ENCODE measurements at places on chromosomes 7 and 10.

GRCh38 chr10:24685958-24686540, 37.6 kb downstream of the ARHGAP21 start:
- DNase-seq = no peak

DNA sequence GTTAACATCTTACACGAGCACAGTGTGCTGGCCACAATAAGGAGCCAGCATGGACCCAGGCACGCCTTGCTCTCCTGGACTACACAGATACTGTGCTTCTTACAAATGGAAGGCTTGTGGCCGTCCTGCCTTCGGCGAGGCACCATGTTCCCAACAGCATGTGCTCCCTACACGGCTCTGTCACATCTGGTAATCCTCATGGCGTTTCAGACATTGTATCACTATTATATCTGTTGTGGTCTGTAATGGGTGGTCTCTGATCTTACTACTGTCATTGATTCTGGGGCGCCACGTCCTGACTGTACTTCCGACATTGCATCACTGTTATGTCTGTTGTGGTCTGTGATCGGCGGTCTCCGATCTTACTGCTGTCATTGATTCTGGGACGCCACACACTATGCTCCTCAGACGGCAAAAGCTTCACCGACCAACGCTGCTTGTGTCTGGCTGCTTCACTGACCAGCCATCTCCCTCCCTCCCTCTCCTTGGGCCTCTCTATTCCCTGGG, 195.4 kb downstream of the MAD1L1 start:
- DNase-seq = peak; percentile 27

DNA sequence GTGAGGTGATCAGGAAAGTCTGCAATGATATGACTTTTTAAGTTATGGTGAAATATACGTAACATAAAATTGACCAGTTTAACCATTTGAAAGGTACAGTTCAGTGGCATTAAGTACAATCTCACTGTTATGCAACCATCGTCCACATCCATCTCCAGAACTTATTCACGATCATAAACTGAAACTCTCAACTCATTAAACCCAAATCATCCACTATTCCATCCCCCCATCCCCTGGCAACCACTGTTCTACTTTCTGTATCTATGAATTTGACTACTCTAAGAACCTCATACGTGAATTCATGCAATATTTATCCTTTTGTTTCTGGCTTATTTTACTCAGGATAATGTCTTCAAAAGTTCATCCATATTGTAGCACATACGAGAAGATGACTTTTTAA, 48.4 kb downstream of the TFAM start:
- no peak for DNase-seq

DNA sequence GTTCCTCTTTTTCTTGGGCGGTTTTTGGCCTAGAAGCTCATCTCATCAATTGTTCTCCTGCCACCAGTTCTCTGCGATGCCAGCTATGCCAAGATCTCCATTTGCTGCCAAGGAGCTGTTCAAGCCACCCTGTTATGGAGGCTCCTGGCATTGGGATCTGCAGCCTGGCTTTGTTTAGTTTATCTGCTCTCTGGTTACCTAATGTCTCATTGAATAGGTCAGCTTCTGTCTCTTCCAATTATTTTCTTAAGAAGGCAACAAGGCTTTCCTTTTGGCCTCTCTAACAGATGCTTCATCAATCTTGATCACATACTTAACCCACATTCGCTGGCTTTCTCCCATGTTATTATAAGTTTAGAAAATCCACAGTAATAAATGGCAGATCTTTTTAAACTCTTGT, 20.6 kb upstream of the SDK1 start:
- no peak for DNase-seq

DNA sequence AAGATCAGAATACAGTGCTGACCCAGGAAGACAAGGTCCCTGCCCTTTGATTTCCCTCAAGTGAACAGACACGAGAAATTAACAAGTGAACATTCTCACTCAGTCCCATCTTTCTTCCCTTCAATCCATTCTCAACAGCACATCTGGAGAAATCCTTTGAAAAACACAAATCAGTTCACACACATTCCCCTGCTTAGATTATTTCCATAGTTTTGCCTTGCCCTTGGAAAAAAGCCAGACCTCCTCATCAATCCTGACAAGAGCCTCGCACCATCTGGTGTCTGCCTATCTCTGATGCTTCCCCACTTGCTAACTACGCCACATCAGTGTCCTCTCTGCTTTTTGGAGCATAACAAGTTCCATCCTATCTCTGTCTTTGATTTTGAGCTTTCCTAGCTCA, 94.4 kb upstream of the KIAA1217 start:
- no peak for DNase-seq

GRCh38 chr7:138125119-138125518, 48.9 kb downstream of the AKR1D1 start:
- no peak for DNase-seq

GRCh38 chr10:70544431-70545340, 57.9 kb downstream of the PRF1 start:
- DNase-seq = no peak

- no peak for DNase-seq
Measured at GRCh38 chr10:94785211-94785610, 22.7 kb downstream of the CYP2C19 start.

- peak; percentile 82 for DNase-seq
Measured at GRCh38 chr10:111297351-111297848, 220.6 kb downstream of the ADRA2A start.

- DNase-seq = peak; percentile 45
Measured at GRCh38 chr7:2313450-2314208, 612 bp downstream of the SNX8 start.

GRCh38 chr10:76282061-76283025, 850.9 kb downstream of the LRMDA start:
- no peak for DNase-seq

Data from AG08395 (cell line).